ENCODE measurements at places on chromosomes 4 and X.

DNA sequence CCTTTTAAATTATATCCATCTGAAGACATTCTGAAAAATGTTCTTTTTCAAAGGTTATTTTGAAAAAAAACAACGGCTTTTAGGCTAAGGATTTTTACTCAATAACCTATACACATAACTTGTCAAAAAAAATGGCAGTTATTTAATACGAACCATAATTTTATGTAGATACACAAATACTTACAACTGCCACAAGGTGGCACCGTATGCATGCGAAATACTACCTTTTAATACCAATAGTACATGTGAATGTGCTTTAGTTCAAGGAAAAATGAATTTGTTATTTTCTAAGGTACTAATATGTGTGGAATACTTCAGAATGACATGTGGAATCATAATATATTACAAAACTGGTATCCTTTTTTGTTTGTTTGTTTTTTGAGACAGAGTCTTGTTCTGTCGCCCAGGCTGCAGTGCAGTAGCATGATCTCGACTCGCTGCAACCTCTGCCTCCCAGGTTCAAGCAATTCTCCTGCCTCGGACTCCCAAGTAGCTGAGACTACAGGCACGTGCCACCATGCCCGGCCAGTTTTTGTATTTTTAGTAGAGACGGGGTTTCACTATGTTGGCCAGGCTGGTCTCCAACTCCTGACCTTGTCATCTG, 4.6 kb upstream of the MAD2L1 start:
- DNase-seq: no peak

DNA sequence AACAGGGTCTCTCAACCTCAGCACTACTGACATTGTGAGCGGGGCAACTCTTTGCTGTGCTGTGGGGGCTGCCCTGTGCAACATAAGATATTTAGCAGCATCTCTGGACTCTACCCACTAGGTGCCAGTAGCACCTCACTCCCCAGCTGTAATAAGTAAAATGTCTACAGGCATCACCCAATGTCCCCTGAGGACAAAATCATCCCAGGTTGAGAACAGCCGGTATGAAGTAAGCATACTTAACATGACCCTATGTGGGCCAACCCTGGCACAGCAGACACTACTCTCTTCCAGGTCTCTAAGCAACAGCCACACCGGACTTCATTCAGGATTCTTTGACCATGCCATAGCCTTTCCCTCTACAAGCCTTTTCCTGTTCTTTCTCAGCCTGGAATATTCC, 10.5 kb upstream of the MGST2 start:
- DNase-seq: no peak

DNA sequence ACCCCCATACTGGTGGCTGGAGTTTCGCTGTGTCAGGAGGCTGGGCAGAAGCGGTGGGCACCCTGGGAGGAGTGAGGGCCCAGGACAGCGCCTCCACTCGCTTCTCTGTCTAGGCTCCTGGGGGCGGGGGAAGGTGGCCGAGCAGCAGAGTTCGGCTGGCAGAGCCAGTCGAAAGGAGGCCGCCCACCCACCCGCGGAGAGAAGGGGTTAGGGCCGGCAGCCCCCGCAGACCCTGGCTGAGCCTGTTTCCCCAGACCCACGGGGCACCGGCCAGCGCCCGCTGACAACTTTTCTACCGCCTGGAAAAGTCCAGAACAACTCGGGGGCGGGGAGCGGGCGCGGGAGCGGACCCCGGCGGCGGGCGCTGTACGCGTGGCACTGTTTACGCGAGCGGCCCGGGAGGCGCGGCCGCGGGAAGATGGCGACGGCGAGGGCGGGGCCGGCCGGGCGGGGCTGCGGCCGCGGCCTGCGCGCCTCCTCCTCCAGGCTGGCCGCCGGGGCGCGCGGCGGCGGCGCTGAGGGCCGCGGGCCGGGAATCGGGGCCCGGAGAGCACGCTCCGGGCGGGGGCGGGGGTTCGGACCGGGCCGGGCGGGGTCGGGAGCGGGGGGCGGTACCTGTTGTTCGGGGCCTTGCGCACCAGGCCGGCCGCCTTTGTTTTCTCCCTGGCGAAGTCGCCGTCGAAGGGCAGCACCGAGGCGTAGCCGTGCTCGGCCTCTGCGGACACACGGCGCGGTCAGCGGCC, 628 bp downstream of the MXD4 start:
- DNase-seq: no peak

- DNase-seq: no peak
Measured at GRCh38 chrX:152725409-152725808, 8.1 kb downstream of the CSAG1 start.

Measured in 8988T (cell line).